Stimulated activated CD4-positive, alpha-beta T cell treated with anti-CD3 and anti-CD28 coated beads, Interleukin-2, amount 100 ng/mL, for 4 hours (primary cell): ENCODE measurements at places on chromosomes 2 and 18.

- no peak for DNase-seq
Observed at GRCh38 chr2:182426918-182427240, at the start of gene PDE1A. TSS of gene PDE1A (minus strand) at chr2:182427036.

- no peak for DNase-seq
Observed at GRCh38 chr2:215614296-215614695, 178.4 kb upstream of the FN1 start.

GRCh38 chr2:99480390-99480789 is 9.4 kb downstream of the REV1 start:
- DNase-seq: no peak

DNA sequence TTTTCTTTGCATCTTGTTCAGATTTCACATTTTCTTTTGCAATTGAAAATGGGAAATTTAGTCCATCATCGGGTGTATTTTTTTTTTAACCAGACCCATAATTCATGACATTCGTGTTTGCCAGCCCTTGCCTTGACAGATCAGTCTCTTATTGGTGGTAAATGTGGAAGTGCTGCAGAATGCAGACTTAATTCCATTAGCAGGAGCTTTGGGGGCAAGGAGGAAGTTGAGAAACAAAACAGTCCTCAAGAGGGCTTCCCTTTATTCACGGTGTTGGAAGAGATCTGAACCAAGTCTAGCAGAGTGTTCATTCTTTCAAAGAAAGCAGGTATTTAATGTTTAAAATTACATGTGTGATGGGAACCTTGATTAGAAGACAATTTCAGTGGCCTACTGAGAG is 16.6 kb upstream of the RPE start:
- no peak for DNase-seq

DNA sequence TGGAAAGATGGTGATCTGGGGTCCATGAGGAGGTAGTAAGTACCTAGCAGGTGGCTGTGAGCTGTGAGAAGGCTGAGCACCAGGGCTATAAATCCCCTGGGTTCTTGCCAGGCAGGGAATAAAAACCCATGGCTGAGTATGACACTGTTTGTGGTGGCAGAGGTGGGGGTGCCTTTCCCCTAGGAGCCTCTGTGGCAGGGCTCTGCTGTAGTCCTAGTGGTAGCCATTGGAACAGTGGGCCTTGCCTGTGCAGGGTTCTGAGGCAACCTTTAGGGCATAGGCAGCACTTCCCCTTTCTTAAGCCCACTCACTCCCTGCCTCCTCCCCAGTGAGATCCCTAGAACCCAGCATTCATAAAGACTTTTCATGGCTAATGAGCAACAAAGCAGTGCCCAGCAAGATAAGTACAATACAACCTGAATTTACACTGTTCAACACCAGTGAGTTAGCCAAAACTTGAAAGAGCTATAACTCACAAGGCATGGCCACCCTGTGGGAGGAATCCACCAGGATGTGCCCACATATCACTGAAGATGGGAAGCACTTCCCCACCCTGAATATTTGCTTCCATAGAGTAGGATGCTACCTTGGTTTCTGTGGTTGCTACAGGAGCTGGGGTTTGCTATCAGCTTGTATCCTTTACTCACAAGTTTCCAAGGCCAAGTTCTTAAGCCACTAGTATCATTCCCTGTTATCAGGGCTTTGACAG is 100.9 kb upstream of the NEUROD1 start:
- DNase-seq: no peak

GRCh38 chr18:48910972-48911545 is 39.7 kb downstream of the SMAD7 start:
- DNase-seq: no peak

- no peak for DNase-seq
Observed at GRCh38 chr2:111209045-111209514, 88.4 kb downstream of the BCL2L11 start.

- no peak for DNase-seq
Observed at GRCh38 chr2:101467306-101467705, 7.6 kb downstream of the RFX8 start.

DNA sequence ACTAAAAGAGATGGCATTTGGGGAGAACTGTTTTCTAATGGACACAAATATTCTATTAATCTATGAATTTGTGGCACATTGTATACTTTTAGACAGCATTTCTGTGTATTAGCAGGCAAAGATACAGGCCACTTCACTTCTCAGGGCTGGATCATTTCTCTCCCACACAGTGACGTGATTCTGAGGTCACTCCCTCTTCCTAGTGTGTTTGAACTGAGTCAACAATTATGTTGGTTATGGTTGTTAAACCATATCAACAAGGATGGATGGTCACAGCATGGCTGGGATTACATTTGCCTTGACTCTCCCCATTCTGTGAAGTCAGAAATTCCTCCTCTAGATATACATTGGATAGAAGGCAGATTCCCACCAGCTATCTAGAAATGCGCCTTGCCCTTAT is 11.6 kb downstream of the NOSTRIN start:
- DNase-seq: no peak

DNA sequence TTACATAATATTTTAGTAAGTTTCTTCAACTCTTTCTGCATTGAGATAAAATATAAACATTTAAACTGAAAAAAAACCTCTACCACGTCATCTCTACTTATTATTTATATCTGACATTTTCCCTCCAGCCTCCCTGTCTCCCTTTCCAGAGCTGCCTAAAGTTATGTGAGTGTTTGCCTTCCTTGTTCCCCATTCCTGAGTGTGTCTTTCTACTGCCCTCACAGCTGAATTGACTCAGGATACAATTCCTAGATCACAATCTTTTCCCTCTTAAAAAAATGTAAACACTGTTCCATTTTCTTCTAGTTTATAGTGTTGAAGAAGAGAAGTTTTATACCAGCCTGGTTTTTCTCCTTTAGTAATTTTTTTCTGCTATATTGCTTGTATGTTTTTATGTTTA is 5.3 kb downstream of the TRPM8 start:
- no peak for DNase-seq

GRCh38 chr2:152759290-152760072 is 41.1 kb downstream of the ARL6IP6 start:
- DNase-seq: no peak

DNA sequence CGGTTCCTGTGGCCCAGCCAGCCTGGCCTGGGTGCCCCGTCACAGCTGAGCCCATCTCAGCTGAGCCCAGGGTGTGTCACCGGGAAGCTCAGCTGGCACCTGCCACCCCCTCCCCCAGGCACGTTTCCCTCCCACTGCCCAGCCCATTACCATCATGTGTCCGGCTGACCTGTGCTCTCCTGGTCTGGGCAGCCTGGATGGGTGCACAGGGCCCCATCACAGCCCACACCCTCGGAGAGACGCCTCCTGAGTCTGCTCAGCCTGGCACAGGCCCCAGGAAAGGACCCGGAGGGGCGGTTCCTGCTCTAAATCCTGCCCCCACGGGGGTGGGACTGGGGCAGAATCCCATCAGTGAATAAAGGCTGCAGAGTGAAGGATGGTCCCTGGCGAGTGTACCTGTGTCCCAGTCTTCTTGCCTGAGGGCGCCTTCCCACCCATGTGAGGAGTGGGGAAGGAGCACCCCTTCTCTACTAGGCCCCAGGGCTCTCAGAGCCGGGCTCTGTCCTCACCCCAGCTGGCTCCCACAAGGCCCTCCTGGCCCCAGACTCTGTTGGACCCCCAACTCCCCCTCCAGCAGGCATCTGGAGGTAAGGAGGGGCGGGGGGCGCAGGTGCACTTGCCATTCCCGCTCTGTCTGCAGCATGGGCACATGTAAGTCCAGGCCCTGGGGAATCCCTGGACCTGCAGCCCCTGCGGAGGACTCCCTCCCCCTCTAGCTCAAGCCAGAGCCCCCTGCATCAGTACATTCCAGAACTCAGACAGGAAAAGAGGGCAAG is 21.2 kb downstream of the GPC1 start:
- DNase-seq: no peak

- DNase-seq: no peak
Observed at GRCh38 chr2:220670511-220670910, 901.6 kb downstream of the EPHA4 start.

DNA sequence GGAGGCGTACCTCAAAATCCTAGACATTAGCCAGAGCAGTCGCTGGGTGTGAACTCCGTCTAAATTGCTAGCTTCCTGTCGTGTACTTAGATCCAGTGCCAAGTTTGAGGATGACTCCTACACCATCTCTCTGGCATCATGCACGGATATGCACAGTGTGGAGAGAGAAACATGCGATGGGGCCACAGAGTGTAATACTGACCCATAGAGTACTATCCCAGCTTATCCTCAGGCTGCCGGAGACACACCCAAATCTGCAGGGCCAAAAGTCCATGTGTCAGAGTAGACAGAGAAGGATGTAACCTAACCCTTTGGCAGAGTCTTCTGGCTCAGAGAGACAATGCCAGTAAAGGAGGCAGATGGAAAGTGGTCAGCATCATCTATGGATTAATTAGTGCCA is 84.2 kb downstream of the ARL4C start:
- no peak for DNase-seq

- no peak for DNase-seq
Observed at GRCh38 chr2:195026261-195026660, 630.8 kb upstream of the SLC39A10 start.

DNA sequence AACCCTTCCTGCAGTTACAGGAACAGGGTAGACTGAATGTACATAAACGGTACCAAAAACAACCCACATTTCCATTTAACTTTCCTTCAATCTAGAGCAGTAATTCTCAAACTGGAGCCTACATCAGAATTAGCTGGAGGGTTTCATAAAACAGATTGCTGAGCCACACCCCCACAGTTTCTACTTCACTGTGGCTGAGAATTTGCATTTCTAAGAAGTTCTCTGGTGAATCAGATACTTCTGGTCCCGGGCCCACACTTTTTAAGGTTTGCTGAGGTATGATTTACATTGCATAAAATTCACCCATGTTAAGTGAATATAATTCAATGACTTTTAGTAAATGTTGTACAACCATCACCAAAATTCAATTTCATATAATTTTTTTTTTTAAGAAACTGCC is 113.7 kb downstream of the SRBD1 start:
- DNase-seq: no peak

DNA sequence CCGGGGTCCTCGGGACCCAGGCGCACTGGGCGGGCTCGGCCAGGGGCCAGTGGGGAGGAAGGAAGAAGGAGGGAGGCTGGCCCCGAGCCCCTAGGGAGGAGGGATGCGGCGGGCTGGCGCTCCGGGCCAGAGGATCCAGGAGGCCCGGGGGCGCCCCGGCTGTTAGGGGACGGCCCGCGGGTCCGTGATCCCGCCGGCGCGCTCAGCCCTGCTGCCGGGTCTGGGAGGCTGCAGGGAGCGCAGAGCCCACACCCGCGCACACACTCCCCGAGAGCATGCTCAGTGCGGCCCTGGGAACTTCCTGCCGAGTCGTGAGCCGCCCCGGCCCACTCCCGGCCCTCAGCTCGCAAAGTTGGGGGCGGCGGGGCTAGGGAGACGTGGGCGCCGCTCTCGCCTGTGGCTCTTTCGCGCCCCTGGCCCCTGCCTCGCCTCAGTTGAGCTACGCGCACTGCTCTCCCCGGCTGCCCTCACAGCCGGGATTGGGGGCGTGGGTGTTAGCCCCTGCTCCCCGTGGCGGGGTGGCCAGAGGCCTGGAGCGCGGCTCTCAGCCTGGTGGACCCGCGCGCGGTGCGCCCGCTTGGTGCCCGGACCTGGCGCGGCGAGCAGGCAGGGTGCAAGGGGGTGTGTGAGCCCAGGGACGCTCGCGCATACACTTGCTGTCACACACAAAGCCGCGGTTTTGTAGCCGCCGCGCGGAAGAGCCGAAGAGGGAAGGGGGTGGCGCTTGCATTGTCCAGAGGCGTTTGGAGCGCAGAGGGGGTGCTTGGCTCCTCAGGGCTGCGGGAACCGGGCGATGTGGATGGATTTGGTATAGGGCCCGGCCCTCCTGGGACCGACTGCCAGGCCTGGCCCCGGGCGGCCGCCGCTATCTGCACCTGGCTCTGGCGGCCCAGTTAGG is 132.9 kb upstream of the MGAT5 start:
- peak; percentile 66 for DNase-seq

GRCh38 chr2:33256162-33256755 is 220.2 kb upstream of the RASGRP3 start:
- DNase-seq: no peak

GRCh38 chr18:56224669-56225561 is 413.5 kb downstream of the TXNL1 start:
- DNase-seq: no peak

DNA sequence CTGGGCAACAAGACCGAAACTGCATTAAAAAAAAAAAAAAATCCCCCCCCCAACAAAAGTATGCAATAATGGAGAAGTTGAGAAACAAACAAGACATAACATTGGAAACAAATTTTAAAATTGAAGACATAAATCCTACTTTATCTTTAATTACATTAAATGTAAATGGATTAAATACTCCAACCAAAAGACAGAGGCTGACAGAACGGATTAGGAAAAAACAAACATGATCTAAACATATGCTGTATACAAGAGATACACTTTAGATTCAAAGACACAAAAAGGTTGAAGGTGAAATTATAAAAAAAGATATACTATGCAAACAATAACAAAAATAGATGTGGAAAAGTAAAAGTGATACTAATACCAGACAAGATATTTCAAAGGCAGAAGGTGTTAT is 350.8 kb upstream of the RGPD4 start:
- no peak for DNase-seq

DNA sequence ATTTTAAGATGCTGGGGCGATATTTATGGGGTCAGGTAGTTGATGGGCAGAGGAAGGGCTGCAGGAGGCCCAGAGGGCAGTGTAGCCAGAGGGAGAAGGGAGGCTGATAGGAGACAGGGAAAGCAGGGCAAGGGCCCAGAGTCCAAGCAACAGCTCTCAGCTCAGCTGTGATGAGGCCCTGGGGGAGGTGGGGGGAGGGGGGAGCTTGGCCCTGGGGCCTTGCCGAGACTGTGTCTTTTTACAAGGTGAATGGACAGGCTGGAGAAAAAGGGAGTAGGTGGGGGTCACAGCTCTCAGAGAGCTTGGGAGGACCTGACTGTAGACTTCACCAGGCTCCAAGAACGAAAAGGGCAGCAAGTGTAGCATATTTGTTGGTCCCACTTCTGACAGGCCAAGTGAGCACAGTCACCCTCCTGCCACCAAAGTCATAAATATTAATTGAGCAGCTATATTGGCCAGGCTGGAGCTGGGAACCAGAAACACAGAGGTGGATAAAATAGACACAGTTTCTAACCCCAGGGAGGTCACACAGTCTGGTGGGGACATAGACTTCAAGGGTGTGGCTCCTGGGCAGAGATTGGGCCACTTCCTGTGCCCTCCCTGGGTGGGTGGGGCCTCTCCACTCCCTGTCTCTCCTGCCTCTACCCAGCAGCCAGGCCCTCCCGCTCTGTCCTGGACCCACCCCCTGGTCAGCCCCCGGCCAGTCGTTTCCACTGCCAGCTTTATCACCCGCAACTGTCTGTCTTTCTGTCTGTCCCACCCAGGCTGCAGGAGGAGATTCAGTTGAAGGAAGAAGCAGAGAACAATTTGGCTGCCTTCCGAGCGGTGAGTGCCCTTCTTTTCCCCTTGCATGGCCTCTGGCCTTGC is 1.4 kb downstream of the DES start:
- no peak for DNase-seq

- no peak for DNase-seq
Observed at GRCh38 chr2:29817801-29818680, 103.3 kb downstream of the ALK start.

GRCh38 chr2:236165842-236166795 is 2.1 kb downstream of the GBX2 start:
- DNase-seq: no peak
